ENCODE measurements at places on chromosomes 2 and 18. TPM values are rescaled to one million over a fixed set of nuclear protein-coding genes. Genes with fewer than 3 reads are reported as not detected.

Gene SLC19A3
- 1.2 TPM for total RNA-seq

Gene GULP1
- total RNA-seq: 117 TPM

- no peak for DNase-seq
Measured at GRCh38 chr2:239666053-239666854, 265.4 kb upstream of the HDAC4 start.

GRCh38 chr2:30933496-30933895 is 126.2 kb upstream of the CAPN13 start:
- no peak for DNase-seq

Gene DNAJB2
- total RNA-seq: 73.2 TPM

- DNase-seq: no peak
Measured at GRCh38 chr2:237819231-237819630, 20.7 kb downstream of the RBM44 start.

Gene SNRNP200
- 40.4 TPM for total RNA-seq

GRCh38 chr2:230227216-230227615 is 1.7 kb downstream of the SP140 start:
- no peak for DNase-seq

DNA sequence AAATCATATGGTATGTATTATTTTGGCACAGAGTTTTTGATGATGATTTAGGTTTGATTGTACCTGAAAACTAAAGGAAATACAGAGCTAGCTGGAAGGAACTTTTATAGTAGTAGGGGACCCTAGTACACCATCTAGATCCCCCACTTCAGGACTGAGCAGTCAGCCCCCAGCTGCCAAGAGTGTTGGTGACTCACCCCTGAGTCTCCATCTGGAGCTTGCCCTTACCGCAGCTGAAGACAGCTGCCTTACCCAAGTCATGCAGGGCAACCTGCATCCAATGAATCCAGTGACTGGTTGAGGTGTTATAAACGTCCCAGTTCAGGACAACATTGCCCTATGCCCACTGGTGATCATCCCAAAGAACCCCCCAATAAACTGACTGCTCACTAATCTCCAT is 15.3 kb downstream of the PMS1 start:
- DNase-seq: no peak

Gene HDHD2
- 30.3 TPM for total RNA-seq

GRCh38 chr2:101146535-101146934 is 4.6 kb downstream of the TBC1D8 start:
- DNase-seq: no peak

DNA sequence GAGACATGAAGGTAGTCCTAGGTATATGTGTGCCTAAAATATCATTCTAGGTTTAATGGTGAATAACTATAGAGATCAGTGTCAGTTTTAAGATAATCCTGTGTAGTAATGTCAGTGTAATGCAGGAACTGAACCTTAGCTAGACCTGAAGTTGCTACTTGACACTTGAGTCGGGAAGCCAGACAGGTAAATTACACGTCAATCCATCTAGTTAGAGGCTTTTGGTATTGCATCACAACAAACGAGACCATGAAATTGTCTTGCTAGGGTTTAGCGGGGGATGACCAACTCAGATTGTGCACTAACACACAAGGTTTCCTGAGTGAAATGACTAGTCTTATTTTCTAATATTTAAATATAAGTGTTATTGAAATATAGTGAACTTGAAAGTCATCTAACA is 2.0 kb downstream of the YPEL5 start:
- DNase-seq: no peak

DNA sequence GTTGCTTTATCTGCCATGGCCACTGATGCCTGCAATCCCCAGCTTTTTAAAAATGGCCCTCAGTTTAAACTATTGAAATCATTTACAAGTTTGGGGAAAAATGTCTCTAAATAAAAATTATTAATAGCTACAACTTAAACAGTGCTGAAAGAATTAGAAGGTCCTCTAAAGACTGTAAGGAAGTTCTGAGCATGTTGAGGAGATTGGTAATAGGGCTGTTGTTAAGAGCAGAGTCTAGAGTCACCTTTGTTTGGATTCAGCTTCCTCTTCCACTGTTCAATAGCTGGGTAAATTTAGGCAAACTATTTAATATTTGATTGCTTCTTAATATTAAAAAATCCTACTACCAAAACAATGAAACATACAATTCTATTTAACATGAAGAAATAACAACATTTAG is 1127.1 kb upstream of the DDX18 start:
- DNase-seq: no peak

GRCh38 chr18:5104246-5104645 is 92.8 kb downstream of the AKAIN1 start:
- DNase-seq: no peak

GRCh38 chr18:23133860-23134779 is 1.2 kb upstream of the CABLES1 start:
- DNase-seq: no peak

DNA sequence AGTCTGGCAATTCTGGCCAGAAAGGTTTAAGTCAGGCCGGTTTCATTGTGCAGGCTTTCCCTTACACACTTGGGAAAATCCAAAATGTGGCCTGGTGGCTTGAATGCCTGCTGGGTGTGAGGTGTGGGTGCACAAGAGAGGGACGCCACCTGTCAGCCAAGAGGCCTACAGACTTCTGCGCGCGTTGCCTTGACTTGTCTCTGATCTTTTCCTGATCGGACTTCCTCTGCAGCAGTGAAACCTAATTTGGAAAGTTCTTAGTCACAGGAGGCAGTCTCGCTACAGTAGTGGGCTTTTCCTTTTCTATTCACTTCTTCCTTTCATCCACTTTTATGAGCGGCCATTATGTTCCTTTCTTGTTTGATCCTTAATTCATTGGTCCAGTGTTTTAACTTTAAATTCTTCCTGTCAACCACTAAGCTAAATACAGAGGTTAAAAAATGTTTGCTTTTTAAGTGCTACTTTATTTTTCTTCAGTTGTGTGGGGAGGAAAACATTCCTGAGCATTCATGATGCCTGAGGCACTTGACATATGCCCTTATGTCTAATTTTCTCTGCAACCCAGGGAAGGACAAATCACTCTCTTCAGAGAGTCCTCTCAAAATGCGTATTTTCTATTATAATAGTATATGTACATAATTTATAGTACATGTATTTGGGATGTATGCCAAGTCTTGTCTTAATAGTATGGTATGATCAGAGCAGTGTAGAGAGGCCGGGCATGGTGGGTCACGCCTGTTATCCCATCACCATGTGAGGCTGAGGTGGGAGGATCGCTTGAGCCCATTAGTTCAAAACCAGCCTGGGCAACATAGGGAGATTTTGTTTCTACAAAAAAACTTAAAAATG is 128.9 kb downstream of the WDSUB1 start:
- no peak for DNase-seq

DNA sequence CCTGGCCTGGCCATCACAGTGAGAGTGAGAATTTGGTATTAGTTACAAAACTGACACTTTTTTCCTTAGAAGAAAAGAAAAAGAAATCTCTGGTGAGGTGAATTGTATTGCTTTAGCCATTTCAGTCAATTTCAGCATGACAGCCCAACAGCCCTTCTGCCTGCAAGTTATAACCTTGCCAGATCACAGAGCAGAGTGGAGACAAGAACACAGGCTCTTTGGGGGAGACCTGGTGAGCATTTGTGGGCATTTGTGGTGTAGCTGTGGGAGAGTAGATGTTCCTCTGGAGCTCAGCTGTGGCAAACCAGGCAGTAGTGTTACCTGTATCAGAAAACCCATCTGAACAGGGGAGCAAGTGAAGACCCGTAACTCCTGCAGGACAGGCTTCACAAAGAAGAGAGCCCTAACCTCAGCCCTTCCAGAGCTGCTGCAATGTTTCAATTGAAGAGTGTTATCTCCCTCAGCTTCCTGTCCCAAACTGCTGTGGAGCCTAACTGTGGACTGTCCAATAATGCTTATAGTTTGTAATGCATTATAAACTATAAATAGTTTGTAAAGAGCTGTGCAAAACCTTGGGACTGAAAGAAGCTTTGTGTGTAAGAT is 22.8 kb upstream of the DLX1 start:
- no peak for DNase-seq

- no peak for DNase-seq
Measured at GRCh38 chr2:44582363-44583008, 220.7 kb downstream of the CAMKMT start.

Gene FAM117B
- 44.6 TPM for total RNA-seq

Gene TNFAIP6
- 0.31 TPM for total RNA-seq

DNA sequence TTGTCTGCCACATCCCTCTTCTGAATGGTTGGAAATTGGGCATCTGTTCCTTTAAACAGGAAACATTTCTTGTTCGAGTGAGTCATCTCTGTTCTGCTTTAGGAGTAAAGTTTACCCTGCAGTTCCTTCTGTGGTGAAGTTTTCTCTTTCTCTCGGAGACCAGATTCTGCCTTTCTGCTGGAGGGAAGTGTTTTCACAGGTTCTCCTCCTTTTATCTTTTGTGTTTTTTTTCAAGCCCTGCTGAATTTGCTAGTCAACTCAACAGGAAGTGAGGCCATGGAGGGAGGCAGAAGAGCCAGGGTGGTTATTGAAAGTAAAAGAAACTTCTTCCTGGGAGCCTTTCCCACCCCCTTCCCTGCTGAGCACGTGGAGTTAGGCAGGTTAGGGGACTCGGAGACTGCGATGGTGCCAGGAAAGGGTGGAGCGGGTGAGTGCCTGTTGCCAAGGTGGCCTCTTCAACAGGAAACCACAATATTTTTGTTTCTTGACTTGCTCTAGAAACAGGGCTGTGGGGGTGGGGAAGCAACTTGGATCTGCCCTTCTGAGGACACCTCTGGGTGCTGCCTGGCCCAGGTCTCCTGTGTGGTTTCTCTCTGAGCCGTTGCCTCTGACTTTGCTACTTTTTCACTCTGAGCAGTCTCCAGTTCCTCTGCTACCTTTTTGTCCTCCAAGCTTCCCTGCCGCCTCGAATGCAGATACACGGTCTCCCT is 2.2 kb upstream of the CASP8 start:
- no peak for DNase-seq

GRCh38 chr2:63053081-63053888 is 2.7 kb downstream of the OTX1 start:
- no peak for DNase-seq

- DNase-seq: no peak
Measured at GRCh38 chr2:39469807-39470206, 32.7 kb upstream of the MAP4K3 start.

Gene RIT2
- 21.8 TPM for total RNA-seq

- DNase-seq: no peak
Measured at GRCh38 chr2:11420190-11420589, 45.8 kb downstream of the E2F6 start.

DNA sequence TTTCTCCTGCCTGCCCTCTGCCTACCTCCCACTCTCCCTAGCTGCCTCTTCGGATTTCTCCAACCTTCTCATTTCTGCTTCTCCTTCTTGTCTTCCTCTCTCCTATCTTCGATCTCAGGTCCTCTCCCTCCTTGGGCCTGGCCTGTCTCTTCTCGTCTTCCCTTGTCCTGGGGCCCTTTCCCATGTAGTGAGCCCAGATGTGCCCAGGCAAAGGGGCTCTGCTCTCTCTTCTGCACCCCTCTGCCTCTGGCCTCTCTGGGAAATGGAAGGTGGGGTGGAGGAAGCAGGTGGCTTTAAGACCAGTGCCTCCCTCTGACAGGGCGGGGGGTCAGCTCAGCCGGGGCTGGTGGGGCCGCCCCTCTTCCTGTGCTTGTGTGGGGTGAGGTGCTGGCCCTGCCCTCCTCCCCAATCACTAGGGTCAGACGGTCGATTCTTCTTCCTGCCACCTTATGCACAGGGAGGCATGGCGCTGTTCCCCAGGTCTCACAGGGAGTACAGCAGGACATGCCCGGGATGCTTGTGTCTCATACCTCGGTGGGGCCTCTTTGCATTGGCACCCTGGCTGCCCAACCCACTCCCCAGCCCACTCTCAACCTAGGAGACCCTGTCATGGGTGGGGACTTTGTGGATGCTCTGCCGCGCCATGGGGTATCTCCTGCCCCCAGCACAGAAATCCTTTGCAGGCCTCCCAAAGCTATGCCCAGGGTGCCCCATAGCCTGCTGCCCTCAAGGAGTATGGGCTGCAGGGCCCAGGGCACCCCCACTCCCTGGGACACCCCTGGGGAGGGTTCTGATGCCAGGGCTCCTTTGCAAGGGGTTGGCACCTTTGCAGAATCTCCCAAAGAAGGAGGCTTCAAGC is 213.8 kb upstream of the HAAO start:
- no peak for DNase-seq

Gene CACNB4
- total RNA-seq: 70.2 TPM

Gene C18orf54
- total RNA-seq: 8.7 TPM

DNA sequence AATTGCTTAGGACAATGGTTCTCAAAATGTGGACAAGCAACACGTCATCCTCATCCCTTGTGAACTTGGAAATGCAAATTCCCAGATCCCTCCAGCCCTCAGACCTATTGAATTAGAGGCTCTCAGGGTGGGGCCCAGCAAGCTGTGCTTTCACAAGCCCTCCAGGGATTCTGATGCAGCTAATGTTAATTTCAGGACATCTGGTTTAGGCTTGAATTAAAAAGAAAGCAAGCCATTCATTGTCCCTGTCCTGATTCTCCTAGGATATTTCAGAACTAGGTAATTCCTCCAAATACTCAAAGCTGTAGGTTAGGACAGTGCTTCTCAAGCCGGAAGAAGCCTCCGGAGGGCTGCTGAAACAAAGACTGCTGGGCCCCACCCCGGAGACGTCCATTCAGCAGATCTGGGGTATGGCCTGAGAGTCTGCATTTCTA is 26.0 kb upstream of the GLI2 start:
- no peak for DNase-seq

DNA sequence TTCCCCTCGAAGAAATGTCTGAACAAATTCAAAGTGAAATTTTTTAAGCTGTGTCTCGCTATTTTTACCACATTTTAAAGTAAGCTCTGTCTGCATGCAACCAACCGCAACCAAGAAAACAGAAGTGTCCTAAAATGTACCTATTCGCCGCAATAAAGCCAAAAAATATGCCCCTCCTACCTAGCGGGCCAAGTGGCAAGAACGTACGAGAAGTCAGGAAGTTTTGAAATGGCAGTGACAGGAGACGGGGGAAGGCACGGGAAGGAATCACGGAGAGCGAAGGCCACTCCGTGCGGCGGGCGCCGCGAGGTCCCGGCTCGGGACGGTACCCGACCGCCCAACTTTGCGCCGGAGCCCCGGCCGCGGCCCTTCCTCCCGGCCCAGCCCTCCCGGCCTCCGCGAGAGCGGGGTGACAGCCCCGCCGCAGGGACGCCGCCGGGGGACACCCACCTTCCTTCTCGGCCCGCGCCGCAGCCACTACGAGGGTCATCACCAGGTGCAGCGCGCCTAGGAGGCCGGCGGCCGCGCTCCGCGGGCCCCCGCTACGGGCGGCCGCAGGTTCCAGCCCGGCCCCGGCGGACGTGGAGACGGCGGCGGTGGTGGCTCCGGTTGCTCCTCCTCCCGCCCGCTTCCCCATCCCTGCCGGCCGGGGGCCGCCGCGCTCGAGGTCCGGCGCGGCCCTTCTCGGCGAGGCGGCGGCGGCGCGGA is 568 bp downstream of the TMEM131 start:
- DNase-seq: peak; percentile 57

GRCh38 chr18:23058746-23059415 is 76.4 kb upstream of the CABLES1 start:
- no peak for DNase-seq

- no peak for DNase-seq
Measured at GRCh38 chr18:58599106-58599505, 29.8 kb downstream of the ALPK2 start.

Gene LINC00305
- not detected for total RNA-seq

Gene XIRP2
- total RNA-seq: 0.78 TPM

- DNase-seq: no peak
Measured at GRCh38 chr18:49846361-49846662, 33.0 kb upstream of the ACAA2 start.
